ENCODE measurements at places on chromosomes 5 and 9. TPM values are rescaled to one million over a fixed set of nuclear protein-coding genes. Genes with fewer than 3 reads are reported as not detected.

Gene BRD3
- total RNA-seq: 24.2 TPM

Gene NR4A3
- 9.8 TPM for total RNA-seq

Gene TMEM215
- total RNA-seq: not detected

Gene FRRS1L
- total RNA-seq: not detected

Gene C9
- total RNA-seq: not detected

Gene PDZD2
- not detected for total RNA-seq

Gene GLDC
- total RNA-seq: 3.1 TPM

Gene GPR151
- not detected for total RNA-seq

Gene TCOF1
- total RNA-seq: 63.2 TPM

Gene ARHGEF28
- total RNA-seq: not detected

Gene TMEM252
- total RNA-seq: not detected
